ENCODE measurements at places on chromosomes 11 and 22. TPM values are rescaled to one million over a fixed set of nuclear protein-coding genes. Genes with fewer than 3 reads are reported as not detected.
A peak's percentile ranks its signal among the peaks of the same experiment; 100 is the strongest.

The RRAS2 gene
- 59.3 TPM for polyA plus RNA-seq

The P2RX6 gene
- 1.4 TPM for polyA plus RNA-seq

The RTL10 gene
- 19.5 TPM for polyA plus RNA-seq

DNA sequence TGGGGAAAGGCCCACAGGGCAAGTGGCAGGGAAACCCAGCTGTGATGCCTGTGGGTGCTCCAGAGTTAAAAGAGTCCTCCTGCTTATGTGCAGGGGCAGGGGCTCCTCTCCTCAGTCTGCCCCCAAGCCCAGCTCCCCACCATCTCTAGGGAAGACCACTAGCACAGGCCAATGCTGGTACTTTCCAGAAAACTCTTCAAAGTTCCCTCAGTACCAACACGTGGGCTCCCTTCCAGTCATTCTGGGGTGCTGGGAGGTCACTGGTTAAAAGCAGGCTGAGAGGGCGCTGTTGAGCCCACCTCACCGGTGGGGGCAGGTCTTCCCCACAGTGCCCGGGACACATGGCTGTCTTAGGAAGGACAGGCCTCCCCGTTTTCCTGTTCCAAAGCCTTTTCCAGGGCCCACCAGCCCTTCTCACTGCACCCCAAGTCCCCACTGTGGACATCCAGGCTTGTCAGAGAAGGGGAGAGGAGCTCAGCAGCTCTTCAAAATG, 154.6 kb downstream of the TRIM29 start:
- H3K36me3 ChIP-seq, result no peaks in the 10 kb centered on the region
- no peak overlapping the region for H3K27ac ChIP-seq

DNA sequence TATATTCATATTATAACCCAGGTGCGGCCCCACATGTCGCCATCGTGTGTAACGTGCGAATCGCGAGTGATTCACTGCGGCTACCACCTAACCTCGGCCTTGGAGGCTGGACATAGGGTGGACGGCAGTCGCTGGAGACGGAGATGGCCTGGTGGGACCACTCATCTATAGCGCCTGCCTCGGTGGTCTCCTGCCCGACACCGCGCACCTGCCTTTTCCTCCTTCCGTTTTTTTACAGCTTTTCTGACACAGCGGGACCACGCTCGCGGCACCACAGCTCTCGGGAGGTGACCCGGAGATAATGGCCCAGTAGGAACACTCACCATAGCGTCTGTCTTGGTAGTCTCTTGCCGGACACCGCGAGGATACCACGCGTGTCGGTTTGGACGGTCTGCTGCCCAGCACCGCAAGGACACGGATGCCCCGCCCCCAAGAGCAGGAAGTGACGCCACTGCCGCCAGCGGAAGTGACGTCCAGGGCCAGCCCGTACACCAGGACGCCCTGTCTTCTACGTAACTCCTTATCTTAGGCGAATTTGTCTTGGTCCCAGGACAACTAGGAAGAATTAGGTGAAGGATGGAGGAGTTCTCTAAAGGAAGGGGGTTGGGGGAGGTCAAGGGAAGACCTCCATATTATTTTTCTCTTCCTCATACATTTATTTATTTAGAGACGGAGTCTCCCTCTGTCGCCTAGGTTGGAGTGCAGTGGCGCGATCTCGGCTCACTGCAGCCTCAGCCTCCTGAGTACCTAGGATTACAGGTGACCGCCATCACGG, 6.4 kb downstream of the SNU13 start:
- peak overlapping the region; percentile 92 for H3K27ac ChIP-seq
- peaks cover 23% of the 10 kb centered on the region for H3K36me3 ChIP-seq
- no peaks in the 10 kb centered on the region for H3K27me3 ChIP-seq
- H3K4me3 ChIP-seq, result peak overlapping the region; percentile 63

DNA sequence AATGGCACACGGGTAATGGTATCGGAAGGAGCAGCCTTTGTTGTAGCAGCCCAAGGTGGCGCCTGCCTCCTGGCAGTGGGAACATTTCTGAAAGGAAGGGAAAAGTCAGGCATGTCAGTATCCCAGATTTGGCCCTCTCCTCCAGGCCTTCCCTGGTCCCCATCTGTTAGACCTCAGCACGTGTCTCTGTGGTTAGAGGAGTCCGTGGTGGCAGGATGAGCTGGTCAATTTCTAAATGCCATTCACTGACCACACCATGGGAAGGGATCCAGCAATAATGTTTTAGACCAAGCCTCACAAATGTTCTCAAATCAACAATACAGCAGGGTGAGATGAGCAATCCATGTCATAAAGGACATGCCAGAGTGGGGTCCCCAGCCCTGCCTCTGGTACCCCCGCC, 49.0 kb upstream of the CYP2D6 start:
- DNase-seq, result no peak
- peaks cover 78% of the 10 kb centered on the region for H3K4me1 ChIP-seq
- H3K4me3 ChIP-seq, result no peak overlapping the region
- H3K36me3 ChIP-seq, result peaks cover 6% of the 10 kb centered on the region

The SH3BP1 gene
- 59.4 TPM for polyA plus RNA-seq

The OR2AT4 gene
- 3.2 TPM for polyA plus RNA-seq

The RTN4R gene
- polyA plus RNA-seq, result 7.5 TPM

GRCh38 chr11:125583496-125583895, 9.2 kb upstream of the STT3A start:
- peaks cover 47% of the 10 kb centered on the region for H3K36me3 ChIP-seq
- no peak overlapping the region for H3K4me3 ChIP-seq
- H3K27me3 ChIP-seq, result no peaks in the 10 kb centered on the region
- DNase-seq, result no peak
- H3K27ac ChIP-seq, result no peak overlapping the region
